Caudate nucleus (tissue), 63 donors: ENCODE measurements at places on chromosomes 2 and 18.

DNA sequence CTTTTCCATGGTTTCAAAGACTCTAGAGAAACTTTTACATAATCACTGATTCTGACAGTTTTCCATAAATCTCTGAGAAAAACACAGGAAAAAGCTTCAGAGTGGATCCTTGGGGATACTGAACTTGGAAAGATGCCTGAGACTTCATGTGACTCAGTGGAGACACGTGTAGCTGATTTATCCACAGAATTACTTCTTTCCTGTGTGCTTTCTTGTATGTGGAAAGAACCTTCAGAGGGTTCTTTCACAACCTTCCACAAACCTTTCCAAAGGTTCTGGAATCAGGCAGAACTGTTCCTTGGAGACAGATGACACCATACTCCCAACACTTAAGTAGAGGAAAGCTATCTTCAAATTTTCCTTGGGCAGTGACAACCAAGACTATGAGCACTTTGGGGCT, 207.2 kb downstream of the RND3 start:
- no peak for DNase-seq

GRCh38 chr18:64233851-64234250, 85.0 kb upstream of the LINC00305 start:
- no peak for DNase-seq

DNA sequence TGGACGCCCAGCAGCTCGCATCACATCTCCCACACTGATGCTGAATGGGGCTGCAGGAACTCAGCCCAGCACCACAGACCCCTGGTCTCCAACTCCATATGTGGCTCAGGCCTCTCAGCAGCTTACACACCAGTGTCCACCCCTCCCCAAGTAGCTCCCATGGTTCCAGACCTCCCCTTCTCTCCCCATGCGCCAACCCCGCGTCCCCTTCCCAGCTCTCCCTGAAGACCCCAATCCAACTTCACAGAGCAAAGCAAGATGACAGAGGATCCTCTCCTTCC, 188.9 kb downstream of the SH3BP4 start:
- DNase-seq = no peak

- DNase-seq = no peak
Observed at GRCh38 chr2:99974682-99975375, 167.6 kb downstream of the AFF3 start.

DNA sequence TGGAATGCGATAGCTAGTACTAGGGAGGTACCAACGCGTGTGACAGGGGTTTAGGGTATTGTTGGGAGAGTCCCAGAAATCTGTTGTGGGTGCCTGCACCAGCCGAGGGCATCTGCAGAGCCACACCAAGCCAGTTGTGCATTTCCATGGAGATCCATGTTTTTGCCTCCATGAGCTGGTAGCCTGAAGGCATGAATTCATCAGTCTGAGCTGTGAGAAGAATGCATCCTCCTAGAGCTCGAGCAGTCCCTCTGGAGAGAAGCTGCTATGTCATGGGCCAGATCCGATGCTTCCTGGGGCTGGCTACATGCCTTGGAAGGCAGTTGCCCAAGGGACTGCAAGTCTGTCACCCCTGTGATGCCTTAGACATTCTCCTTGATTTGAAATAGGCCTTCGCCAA, 57.9 kb downstream of the LIPG start:
- no peak for DNase-seq

DNA sequence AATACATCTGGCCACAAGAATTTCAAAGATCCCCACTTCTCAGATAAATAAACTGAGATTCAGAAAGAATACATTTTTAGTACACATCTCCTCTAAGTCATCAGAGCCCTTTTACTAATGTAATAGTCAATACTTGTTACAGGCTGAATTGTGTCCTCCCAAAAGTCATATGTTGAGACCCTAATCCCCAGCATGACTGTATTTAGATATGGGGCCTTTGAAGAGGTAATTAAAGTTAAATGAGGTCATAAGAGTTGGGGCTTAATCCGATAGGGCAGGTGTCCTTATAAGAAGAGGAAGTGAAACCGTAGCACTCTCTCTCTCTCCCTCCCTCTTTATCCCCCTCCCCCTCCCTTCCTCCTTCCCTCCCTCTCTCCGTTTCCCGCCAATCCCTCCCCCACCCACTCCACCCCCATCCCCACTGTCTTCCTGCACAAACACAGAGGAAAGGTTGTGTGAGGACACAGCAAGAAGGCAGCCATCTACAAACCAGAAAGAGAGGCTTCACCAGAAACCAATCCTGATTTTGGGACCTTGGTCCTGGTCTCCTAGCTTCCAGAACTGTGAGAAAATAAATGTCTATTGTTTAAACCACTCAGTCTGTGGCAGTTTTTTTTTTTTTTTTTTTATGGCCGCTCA, 66.6 kb upstream of the ZNF397 start:
- no peak for DNase-seq

- no peak for DNase-seq
Observed at GRCh38 chr2:69762513-69763494, 20.9 kb downstream of the ANXA4 start.

- no peak for DNase-seq
Observed at GRCh38 chr2:216683846-216684245, 11.5 kb downstream of the IGFBP5 start.

DNA sequence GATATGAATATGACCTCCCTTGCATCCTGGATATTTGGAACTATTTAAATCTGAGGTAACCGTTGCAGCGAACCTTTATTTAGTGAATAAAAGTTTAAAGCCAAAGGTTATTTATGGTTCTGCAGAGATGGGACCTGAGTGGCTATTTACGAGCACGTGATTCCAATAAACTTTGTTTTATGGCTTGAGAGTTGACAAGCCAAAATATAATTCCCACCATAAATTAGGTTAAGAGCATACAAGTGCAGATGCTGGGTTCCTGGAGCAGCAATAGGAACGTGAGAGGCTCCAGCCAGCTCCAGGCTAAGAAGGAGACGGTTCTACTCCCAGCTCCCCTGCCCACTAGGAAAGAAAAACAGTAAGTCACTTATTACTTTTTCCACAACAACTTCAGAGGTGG, 5.2 kb upstream of the HOXD4 start:
- DNase-seq = no peak

- DNase-seq = no peak
Observed at GRCh38 chr2:70679259-70679658, 88.7 kb downstream of the ADD2 start.

- DNase-seq = no peak
Observed at GRCh38 chr2:29013057-29013780, 32.1 kb downstream of the TOGARAM2 start.

- no peak for DNase-seq
Observed at GRCh38 chr18:48342581-48342980, 66.6 kb downstream of the ZBTB7C start.

DNA sequence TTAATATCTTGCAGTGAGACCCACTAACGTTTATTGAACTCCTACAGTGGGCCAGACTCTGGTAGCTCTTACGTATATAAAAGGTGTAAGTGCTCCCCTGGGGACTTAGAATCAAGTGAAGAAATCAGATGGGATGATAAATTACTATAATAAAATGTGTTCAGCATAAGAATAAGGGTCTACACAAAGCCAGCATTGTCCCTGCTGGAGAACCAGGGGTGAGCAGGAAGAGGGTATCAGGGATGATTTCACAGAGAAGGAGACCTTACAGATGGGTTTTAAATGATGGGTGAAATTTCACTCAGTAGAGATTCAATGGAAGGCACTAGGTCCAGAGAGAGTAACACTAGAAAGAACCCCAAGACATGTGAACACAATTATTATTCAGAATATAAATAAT, 20.7 kb downstream of the NRXN1 start:
- DNase-seq = no peak

DNA sequence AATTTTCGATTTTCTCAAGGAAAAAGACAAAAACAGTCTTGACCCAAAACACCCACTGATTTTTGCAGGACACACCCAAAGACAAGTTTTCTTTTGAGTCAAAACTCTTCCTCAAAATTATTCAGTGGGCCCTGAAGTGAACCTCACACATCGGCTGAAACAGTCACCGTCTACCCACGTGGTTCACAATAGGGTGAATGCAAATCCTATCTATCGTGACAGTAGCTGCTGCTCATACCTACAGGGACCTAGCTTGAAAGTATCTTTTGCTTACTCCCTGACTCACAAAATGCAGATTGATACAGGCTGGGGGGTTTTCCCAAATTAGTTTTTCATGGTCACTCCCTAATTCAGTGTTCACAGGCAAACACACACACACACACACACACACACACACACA, 10.7 kb upstream of the CD226 start:
- no peak for DNase-seq

GRCh38 chr18:13568443-13569392, 157.6 kb downstream of the FAM210A start:
- no peak for DNase-seq

- DNase-seq = no peak
Observed at GRCh38 chr2:134462275-134462674, 208.4 kb downstream of the MGAT5 start.

DNA sequence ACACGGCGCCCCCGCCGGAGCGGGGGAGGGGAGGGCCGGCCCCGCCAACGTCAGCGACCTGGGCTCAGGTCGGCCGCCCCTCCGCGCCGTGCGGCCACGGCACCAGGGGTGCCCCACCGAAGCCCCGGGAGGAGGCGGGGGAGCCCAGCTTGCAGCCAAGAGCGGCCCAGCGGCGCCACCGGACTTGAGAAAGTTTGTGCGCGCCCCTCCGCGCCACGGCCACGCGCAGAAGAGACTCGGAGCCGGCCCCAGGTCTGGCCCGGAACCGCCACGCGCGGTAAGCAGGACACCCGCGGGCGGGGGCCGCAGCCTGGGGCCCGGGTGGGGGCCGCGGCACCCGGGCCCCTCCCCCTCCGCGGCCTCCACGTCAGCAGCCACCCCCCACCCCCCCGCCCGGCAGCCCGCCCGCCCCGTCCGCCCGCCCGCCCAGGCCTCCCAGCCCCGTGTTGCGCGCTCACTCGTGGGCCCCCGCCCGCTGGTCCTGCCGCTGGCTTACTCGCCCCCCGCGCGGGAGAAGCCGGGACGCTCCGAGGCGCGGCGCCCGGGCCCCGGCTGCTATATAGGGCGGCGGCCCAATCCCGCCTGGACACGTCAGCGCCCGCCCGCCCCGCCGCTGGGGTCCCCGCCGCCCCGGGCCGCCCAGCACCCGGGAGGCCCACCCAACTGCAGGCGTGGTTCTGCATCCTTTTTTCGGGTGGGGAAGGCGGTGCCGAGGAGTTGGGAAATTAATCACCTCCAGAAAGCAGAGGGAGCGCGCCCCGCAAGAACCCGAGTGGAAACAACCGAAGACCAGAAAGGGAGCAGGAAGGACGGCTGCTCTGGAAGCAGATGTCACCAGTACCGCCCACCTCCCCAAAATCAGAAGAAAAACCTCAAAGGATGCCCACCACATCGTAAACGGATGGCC, 42.9 kb downstream of the HDLBP start:
- no peak for DNase-seq

DNA sequence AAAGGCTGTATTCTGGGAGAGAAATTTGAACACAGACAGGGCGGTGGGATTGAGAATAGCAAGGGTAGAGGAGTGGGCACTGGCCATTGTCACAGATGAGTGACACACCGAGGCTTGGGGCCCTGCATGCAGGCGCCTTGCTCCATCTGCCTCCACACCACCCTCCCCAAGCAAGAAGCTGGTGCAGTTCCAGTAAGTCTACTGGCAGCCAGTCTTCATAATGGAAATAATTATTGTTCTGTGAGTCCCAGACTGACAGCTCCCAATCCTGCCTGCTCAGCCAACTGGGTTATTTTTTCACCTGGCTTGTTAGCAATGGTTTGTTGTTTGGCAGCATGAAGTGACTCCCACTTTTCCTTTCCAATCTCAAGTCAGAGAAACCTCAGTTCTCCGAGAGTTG, 13.0 kb downstream of the TTC32 start:
- no peak for DNase-seq

DNA sequence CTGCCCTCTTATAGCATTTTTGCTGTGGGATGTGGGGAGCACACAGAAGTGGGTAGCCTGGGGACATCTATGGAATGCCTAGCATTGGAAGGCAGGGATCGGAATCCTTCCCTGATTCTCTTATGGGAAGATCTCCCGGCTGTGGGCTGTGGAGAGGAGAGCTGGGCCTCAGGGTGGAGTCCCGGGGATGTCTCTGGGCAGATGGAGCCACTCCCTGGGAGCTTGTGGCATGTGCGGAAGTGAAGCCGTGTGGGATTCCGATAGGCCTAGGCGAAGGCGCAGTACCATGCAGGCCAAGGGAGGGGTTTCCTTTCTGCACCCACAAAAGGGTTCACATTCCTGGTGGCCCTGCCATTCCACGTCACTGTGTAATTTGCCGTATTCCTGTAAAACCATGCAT, 87.9 kb downstream of the GLI2 start:
- no peak for DNase-seq

DNA sequence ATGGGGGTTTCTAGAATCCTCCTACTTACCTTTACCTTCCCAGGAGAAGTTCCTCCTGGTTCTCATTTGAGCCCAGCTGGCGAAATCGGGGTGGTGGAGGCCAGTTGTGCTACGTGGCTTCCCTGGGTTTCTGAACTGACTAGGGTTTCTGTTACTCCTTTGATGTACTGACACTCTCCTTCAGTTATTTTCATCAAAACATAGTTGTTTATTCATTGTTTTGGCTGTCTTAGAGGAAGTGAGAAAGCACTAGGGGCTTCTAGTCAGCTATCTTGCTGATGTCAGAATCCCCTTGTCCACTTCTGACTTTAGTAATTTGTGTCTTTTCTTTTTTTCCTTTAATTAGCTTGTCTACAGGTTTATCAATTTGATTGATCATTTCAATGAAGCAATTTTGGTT, 332.2 kb upstream of the TANK start:
- DNase-seq = no peak

DNA sequence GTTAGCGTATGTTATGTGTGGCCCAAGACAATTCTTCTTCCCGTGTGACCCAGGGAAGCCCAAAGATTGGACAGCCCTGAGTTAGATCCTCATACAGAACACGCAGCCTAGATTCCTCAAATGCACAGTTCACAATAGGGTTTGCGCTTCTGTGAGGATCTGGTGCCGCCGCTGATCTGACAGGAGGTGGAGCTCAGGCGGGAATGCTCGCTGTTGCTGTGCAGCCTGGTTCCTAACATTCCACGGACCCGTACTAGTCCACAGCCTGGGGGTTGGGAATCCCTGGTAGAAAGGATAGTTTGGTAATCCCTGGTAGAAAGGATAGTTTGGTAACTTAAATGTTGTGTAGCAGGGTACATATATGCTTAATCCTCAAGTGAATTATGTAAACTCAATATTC, 27.0 kb downstream of the MAPRE3 start:
- no peak for DNase-seq

DNA sequence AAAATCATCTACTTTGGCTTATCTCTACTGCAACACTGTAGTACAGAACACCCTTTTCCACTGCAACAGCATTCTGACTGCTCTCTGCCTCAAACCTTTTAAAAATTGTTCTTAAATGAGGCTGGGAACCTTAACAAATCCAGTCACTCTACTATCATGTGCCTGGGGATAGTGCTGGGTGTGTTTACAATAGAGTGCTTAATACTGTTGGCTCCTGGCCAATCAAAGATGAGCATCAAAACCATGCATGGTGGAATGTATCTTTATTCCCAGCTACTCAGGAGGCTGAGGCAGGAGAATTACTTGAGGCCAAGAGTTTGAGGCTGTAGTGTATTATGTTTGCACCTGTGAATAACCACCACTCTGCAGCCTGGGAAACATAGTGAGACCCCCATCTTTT, 7.4 kb downstream of the ANKAR start:
- DNase-seq = no peak
